ENCODE measurements at places on chromosomes 13 and 19. TPM values are rescaled to one million over a fixed set of nuclear protein-coding genes. Genes with fewer than 3 reads are reported as not detected.

Gene CEACAM6
- total RNA-seq, result 2.4 TPM

Gene MED26
- 15.6 TPM for total RNA-seq

Gene CLEC17A
- total RNA-seq, result not detected

Gene NCR1
- total RNA-seq, result not detected

Gene ATXN8OS
- not detected for total RNA-seq

Gene TSHZ3
- 15.5 TPM for total RNA-seq

Gene ZNF625
- total RNA-seq, result 9.1 TPM

GRCh38 chr13:105567951-105568525 is 967.4 kb downstream of the EFNB2 start:
- no peak for DNase-seq

GRCh38 chr13:67063036-67063435 is 167.1 kb downstream of the PCDH9 start:
- no peak for DNase-seq

- DNase-seq, result no peak
Measured at GRCh38 chr13:63731896-63732295, 2316.2 kb upstream of the PCDH20 start.

GRCh38 chr13:96662036-96662435 is 332.2 kb downstream of the OXGR1 start:
- DNase-seq, result no peak

DNA sequence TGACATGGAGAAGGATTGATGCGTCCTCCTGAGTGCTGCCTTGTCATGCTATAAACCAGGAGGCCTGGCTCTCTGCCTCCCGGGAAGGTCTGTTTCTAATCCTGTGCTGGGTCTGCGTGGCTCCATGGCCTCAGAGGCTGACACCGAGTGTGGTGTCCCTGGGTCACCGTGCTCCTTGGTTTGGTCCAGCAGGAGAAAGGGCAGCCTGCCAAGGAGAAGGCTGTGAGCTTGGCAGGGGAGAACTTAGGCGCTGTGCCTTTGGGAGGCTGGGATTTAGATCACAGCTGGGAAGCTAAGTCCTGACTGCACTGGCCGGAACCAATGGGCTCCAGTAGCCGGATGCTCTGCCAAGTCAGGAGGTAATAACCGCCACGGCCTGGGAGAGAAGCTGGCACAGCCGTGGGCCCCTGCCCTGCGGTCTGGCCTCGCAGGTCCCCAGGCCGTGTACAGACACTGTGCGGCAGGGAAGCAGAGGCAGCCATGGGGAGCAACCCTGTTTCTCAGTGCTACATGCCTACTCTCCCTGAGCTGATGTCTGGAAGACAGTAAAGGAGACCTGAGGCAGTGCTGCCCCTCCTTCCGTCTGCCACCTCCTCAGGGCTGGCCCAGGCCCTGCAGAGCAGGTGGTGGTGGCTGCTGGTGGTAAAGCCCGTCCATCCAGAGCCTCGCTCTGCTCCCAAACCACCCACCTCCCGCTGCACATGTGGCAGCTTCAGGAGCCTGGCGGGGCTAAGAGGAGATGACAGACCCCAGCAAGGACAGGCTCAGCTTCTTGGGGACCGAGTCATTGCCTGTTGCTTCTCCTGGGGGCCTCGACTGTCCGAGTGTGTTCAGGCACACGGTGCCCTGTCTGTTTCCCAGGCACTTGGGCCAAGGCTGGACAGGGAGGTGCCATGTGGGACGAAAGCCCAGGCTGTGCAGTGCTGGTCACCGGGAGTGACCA is 44.9 kb downstream of the C13orf46 start:
- no peak for DNase-seq

- DNase-seq, result no peak
Measured at GRCh38 chr13:41032691-41033376, 13.7 kb upstream of the ELF1 start.

DNA sequence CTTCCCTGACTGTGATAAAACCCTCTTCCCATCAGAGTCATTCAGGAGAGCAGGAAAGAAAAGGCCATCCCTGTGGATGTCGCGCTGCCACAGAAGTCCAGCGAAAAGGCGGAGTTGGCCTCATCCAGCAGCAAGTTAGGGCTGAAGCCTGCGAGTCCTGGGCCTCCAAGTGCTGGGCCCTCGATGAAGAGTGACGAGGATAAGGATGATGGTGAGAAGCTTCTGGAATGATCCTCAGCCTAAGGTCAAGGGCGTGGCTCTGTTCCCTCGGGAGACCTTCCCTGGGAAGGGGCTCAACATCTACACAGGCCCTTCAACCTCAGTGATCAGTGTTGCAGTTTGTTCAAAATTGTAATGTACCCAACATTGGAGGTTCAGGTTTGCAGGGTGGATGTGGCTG is 22.3 kb downstream of the TEX29 start:
- DNase-seq, result no peak

DNA sequence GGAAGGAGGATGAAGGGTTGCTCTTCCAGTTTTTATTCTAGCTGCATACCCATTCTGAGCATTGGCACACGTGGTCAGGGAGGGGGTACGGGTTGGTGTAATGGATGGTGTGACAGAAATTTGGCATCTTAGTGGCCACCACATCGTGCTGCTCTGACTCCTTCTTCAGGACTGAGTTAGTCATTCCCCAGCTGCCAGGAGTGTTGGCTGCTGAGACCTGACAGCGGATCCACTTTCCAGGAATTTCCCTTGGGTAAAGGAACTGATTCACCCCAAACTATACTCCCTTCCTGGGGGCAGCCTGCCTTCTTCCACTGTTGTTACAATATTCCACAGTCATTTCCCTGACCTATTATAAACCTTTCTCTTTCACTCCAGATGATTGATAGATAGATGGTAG is 595.5 kb upstream of the KLHL1 start:
- DNase-seq, result no peak

GRCh38 chr19:17370026-17370587 is 7.0 kb downstream of the PLVAP start:
- DNase-seq, result no peak
